ENCODE measurements at places on chromosomes 11 and 22. TPM values are rescaled to one million over a fixed set of nuclear protein-coding genes. Genes with fewer than 3 reads are reported as not detected.
A peak's percentile ranks its signal among the peaks of the same experiment; 100 is the strongest.

DNA sequence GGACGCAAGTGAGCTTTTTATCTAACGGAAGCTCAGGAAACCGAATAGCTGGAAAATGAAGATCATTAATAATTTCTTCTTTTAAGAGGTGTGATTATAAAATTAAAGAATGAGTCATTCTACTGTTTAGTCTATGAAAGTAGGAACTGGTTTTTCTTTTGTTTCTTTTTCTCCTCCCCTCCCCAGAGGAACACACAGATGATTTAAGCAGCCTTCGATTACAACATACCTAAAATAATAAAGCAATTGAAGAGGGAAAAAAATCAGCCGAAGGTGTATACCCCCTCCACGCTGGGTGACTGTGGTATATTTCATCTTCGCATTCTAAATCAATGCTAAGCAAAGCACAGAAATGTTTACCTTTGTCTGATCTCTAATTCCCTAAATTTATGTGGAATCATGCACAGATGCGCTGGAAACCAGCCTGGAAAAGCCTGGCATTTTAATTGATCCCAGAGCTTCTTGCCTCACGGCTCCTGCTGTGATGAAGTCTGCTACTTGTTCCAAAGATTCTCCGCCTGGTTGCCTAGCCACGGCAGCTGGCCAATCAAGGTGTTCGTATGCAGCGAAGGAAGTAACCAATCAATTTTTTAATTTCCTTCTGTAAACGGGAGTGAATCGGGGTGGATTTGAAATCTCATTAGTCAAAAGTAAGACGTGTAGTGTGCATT is 133.9 kb downstream of the FANCF start:
- no peak for DNase-seq

GRCh38 chr11:102546923-102547471 is 16.4 kb upstream of the MMP7 start:
- DNase-seq, result no peak

- no peak for DNase-seq
Observed at GRCh38 chr11:6882751-6883150, 6.3 kb downstream of the OR10A4 start.

DNA sequence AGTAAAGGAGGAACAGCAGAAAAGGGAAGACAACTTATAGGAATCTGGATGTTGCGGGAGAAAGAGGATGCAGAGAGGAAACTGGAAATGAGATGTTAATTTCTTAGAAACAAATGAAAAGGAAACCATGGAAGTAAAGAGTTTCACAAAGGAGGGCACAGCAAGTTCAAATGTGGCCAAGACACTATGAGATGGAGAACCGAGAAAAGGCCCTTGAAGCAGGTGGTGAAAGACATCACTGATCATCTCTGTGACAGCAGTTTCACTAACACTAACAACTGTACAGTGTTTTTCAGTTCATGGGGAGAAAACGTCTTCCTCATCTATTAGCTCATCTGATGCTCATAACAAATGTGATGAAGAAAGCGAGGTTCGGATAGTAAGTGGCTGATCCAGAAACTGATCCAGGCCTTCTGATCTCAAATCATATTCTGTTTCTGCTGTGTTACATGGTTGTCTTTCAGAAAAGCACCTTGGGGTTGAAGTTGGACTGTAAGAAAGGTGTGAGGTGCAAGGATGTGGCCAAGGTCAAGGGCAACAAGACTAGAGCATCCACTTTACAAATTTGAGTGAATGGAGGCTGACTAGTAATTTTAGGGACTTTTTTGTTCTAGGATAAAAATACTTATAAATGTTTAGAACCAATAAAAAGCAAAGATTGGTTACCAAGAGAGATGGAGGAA is 492.1 kb upstream of the CADM1 start:
- DNase-seq, result no peak

- DNase-seq, result no peak
Observed at GRCh38 chr11:93444617-93445073, 98.5 kb downstream of the SMCO4 start.

DNA sequence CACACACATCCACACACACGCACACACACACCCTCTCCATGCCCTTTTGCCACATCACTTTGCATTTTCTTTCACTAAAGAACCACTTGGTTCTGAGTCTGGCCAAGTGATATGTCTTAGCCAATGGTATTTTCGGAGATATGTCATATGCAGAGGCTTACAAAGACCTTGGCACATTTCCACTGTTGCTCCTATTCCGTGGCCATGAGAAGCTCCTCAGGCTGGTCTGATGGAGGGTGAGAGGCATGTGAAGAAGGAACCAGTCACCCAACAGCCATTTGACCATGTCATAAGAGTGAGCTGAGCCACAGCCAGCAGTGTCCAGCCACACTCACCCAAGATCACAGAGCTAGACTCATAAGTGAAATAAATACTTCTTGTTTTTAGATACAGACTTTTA is 212.6 kb upstream of the NAV2 start:
- no peak for DNase-seq

DNA sequence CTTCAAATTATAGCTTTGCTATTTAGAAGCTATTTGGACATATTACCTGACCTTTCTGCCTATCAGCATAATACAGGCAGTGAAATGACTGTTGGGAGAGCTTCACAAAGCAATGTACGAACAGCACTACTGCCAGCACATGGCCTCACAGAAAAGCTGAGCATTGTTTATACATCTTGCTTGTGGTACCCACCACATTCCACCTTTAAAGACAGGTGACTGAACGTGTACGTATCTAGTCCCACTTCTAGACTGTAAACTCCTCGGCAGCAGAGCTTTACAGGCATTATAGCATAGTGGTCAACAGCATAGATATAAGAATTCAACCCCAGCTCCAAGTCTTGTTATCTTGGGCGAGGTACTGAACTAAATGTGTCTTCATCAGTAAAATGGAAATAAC is 1.6 kb downstream of the JOSD1 start:
- DNase-seq, result peak; percentile 20

DNA sequence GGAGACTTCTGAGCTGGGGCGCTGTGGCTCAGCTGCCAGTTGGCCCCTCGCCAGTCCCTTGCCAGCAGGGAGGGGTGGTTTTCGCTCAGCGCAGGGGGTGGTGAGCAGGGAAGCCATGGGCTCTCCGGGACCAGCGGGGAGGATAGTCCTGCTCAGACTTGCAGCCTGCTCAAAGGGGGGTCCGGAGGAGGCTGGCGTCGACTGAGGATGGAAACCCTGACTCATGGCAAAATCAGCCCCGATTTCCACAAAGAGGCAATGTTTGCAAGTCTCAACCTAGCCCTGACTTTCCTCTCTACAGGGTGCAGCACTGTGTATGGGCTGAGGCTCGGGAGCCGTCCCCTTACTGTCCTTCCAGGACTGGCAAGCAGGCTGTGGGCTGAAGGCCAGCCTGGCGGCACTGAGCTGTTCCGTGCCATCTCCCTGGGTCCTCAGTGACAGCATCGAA is 35.1 kb downstream of the FBLN1 start:
- DNase-seq, result no peak

GRCh38 chr11:131723088-131723487 is 352.7 kb downstream of the NTM start:
- DNase-seq, result no peak

- no peak for DNase-seq
Observed at GRCh38 chr11:107590460-107591377, at the start of gene ELMOD1. ELMOD1 (plus strand) TSS chr11:107591147; CDS start chr11:107618190, 27,043 bp downstream.

GRCh38 chr22:25747245-25747944 is 5.4 kb downstream of the MYO18B start:
- peak; percentile 38 for DNase-seq

DNA sequence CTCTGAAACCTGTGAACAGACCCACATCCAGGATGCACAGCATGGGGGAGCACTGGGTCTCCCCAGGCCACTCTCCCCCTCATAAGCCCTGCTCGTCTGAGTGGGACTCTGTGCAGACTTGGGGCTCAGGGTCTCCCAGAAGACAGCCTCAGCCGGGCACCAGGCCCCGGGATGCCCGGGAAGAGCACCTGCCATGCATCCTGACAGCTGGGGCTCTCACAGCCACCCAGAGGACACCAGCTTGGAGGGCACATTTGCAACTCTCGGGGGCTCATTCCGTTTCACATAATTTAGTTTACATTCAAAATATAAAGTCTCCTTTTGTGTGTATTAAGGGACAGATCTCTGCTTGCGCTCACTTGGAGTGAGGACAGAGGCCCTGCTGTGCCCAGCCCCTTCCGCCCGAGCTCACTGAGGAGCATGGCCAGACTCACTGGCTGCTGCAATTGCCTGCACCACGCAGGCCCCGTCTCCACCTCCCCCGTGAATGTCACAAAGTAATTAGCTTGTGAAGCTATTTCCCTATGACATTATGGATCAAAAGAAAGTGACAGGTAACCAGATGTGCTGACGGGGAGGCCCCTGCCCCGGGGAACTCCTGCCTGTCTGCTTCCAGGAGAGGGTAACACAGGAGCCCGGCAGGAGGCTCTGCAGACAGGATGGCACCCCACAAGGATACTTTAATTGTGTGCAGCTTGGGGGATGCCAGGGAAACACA is 275.6 kb downstream of the BRD1 start:
- no peak for DNase-seq

DNA sequence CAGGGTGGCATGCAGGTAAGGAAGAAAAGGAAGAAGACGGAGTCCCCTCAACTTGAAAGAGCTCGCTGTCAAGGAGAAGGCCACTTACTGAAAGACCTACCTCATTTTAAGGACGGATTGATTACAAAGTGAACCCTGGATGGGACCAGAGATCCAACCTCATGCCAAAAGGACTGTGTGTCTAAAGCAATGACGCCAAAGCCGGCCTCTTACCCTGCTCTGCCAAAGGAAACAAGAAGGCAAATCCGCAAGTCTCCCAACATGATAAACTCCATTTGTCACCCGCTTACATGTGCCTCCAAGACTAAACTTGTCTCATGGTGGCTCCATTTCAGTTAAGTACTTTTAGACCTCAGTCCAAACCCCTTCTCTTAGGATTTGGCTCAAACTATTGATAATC is 148.7 kb upstream of the MTMR2 start:
- DNase-seq, result no peak

- DNase-seq, result no peak
Observed at GRCh38 chr11:122951211-122951610, 30.4 kb downstream of the BSX start.

DNA sequence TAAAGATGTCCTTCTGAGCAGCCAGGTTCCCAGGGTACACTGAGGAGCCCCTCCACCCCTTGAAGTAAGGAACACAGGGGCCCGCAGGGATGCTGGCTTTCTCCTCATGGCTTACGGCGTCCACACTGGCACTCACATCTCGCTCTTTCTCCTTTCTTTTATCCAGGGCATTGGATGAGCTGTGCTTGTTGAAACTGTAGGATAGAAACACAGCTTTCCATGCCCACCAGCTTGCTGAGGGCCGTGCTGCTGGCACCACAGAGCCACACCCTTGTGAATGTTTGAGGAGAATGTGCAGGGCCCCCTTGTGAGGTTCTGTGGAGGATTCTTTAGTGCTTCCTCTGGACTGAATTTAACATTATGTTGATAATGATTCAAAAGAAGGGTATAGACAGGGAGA is 51.7 kb upstream of the B3GAT1 start:
- DNase-seq, result no peak

IL18BP gene
- polyA plus RNA-seq, result 3.2 TPM

GAS2 gene
- 3.1 TPM for polyA plus RNA-seq

CLNS1A gene
- 67.3 TPM for polyA plus RNA-seq

SPCS2 gene
- polyA plus RNA-seq, result 152 TPM

Data from small intestine (tissue), 16 donors.